ENCODE measurements at places on chromosomes 13 and 19.

GRCh38 chr13:50526661-50527071, 316.8 kb downstream of the DLEU7 start:
- no peak for DNase-seq

GRCh38 chr19:5593343-5594255, 25.8 kb upstream of the TINCR start:
- DNase-seq, result no peak

DNA sequence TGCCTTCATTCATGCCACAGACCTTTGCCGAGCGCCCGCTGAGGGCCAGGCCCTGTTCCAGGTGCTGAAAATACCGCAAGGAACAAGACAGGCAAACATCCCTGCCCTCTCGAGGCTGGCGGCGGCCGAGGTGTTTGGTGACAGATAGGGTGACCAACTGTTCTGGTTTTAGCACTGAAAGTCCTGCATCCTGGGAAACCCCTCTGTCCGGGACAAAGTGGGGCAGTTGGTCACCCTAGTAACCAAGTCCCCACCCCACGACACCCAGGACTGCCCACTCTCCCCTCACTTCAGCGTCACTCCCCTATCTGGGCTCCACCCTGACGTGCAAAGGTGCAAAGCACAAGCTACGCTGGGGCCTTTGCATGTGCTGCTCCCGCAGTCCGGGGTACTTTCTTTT, 17.3 kb downstream of the ZBTB7A start:
- DNase-seq, result no peak

DNA sequence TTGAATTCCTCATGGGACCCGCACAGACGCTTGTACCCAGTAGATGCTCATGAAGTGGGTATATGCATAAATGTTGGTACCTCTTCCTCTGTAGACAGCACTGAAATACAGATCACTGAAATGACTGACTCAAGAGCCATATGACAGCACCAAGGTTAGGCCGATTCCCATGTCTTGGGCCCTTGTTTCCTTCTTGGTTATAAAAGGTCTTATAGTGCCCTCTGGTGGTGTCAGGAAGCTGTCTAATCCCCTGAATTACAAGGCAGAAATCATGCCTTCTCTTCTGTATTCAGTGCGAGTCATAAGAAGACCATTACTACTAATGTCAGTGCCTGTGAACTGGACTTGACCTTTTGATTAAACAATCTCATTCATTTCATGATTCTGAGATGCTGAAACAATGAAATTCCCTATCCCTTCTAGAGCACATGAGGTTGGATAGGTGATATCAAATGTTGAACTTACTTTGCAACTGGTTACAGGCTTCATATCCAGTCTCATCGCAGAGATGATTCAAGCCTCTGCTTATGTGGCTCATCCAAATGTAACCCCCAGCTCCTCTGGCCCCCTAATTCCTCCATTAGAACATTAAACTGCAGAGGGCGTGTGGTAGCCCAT, 59.7 kb downstream of the SPATA13 start:
- DNase-seq, result peak; percentile 89

- DNase-seq, result peak; percentile 90
These were observed 507.9 kb downstream of the UQCRFS1 start for GRCh38 chr19:28705008-28705407.

DNA sequence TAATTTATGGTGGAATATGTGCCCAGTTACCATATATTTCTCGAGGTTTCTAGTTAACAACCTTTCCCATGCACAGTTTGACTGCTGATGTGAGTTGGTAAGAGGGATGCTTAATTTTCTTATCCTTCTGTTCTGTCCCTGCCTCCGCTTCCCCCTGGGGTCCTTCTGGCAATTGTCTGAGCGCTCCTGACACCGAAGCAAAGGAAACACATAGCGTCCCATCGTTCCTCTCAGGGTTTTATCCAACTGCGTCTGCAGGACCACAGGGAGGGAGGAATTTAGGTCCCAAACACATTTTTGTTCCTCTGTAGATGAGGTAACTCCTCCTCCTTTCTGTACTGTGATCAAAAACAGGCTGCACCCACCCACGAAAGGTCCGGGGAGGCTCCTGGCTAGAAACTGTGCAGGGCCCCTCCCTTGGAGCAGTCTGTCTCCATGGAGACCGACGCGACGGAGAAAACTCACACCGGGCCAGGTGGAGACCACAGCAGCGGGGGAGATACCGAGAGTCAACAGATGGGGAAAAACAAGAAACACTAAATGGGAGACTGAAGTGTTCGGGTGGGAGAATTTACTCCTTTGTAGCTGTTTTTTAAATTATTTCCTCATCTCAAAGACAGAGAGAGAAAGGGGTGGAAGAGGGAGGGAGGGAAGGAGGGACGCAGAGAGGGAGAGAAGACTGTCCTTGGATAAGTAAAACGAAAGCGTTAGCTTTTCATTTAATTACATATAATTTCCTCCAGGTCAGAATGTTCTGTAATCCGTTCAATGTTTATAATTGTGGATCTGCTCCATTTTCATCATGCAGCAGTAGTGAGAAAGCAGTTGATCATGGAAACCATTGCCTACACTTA, 191.8 kb upstream of the NBEA start:
- DNase-seq, result no peak

GRCh38 chr13:19882231-19882630, 18.8 kb upstream of the ZMYM5 start:
- DNase-seq, result no peak

Data from ELR (cell line).